ENCODE measurements at places on chromosomes 1 and 21.

DNA sequence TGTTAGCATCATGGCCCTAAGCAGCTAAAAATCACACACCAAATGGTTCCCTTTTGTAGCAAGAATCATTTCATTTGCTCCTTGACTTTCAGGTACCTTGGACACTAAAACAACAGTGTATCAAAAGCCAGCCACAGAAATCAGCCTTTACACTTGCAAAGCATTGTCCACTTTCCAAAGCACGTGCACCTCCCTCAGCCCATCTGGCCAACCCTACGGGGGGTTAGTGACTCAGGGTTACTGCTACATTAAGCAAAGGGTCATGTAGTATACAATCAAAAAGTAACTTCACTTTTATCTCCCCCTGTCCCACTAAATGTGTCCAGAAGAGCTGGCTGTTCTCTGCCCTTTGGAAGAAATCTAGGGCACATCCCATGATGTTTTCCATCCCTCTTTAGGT, 149.7 kb downstream of the HIVEP3 start:
- no peak for DNase-seq

- DNase-seq, result no peak
Observed at GRCh38 chr1:11528611-11529261, 49.8 kb downstream of the DISP3 start.

GRCh38 chr1:20076710-20077461, 6.9 kb downstream of the PLA2G5 start:
- no peak for DNase-seq

- DNase-seq, result peak; percentile 77
Observed at GRCh38 chr1:198598796-198599321, 40.0 kb upstream of the PTPRC start.

DNA sequence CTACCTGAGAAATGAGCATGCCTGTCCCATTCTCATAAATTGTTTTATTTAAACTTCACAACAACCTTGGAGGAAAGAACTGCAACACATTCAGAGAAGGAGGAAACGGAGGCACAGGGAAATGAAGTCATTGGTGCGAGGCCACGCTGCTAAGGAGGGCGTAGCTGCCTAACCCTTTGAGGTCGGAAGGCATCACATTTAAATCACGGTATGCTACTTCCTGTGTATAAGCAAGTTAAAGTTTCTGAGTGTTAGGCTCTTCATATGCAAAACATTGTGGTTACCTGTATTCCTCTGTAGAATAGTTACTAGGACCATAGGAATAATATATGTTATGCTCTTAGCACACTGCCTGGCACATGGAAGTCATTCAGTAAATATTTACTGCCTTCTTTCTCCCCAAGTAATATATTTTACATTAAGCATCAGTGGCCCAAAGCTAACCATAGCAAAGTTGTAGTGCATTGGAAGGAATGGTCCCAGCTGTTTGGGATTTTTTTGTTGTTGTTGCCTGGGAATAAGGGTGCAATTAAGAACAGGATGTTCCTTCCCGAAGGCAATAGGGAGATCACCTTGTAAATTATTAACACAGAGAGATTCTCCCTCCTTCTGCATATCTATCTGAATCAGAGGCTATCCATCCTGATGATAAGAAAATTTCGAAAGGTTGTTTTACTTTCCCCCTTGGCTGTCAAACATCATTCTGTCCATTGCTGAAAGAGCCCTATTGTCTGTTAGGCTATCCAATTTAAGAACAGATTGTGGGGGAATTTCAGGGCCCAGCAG, 192.2 kb upstream of the C8B start:
- DNase-seq, result no peak

- DNase-seq, result no peak
Observed at GRCh38 chr1:235107368-235108184, 21.1 kb downstream of the TOMM20 start.

GRCh38 chr1:74375376-74375775, 137.0 kb downstream of the LRRC53 start:
- DNase-seq, result no peak

DNA sequence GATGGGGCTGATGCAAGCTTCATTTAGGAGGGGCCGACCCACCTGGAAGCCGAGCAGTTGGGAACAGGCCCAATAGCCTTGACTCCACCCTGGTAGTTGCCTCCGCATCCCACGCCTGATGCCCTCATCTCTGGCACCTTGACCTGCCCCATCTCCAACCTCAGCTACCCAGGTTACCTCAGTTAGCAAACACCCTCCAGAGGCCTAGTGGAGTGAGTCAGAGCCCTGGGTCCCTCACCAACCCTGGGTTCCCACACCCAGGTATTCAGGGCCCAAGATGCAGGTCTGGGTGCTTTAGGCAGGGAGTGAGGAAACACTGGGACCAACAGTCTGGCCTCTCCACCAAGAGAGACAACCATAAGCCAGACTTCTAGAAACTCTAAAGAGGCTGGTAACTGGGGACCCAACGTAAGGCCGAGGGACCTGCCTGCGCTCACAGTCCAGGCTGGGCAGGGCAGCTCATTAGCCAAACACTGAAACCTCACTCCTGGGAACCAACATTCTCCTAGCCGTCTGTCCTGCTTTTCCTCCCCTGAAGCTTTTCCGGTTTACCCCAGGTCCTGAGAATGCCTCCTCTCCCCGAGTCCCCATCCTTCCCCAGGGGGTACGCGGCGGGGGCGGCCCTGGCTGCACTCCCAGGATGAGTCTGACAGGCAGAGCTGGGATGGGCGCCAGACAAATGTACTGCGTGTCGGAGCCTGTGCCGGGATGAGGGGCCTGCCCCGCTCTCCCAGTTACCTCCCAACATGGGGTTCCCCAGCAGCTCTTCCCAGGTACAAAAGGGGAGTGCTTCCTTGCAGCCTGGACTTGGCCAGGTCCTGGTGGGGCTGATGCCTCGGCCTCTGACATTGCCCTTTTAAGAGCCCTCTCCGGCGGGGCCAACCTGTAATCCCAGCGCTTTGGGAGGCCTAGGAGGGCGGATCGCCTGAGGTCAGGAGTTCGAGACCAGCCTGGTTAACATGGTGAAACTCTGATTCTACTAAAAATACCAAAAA, 8.9 kb upstream of the CELSR2 start:
- DNase-seq, result peak; percentile 43

GRCh38 chr1:225769687-225770086, 7.9 kb upstream of the SRP9 start:
- DNase-seq, result no peak

- DNase-seq, result no peak
Observed at GRCh38 chr1:242828199-242828598, 303.7 kb upstream of the PLD5 start.

DNA sequence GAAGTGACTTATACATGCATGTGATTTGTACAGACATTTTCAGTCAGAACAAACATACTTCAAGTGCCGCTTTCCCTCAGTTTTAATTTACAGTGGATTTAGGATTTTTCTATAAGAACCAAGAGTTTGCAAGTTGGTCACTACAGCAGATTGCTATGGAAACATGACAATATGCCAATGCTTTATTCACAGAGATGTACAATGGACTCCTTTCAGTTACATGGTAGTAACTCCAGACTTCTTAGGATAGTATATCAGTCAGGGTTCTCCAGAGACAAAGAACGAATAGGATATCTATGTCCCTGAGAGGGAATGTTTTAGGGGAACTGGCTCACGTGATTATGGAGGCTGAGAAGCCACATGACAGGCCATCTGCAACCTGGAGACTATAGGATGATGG, 27.4 kb downstream of the IFI44 start:
- DNase-seq, result no peak

DNA sequence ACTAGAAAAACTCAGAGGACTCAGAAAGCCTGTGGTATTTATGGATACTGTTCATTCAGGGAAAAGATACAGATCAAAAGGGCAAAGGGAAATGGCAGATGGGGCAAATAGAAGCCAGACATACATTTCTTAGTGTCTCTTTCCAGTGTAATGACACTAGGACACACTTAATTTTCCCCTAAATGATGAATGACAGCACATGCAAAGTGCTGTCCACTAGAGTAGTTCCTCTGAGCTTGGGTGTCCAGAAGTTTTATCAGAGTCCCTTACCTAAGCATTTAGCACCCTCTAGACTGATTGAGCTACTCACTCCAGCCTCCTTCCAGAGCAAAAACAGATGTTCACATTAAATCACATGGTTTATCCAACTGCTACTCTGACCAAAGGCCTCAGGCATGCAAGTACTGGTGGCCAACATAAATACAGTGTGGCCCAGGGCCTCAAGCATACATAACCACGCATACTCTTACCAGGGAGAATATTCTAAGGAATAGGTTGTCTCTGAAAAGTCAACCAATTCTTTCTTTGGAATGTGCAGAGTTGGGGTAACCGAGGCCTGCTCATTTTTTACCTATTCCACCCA, 166.9 kb downstream of the NCAM2 start:
- DNase-seq, result no peak

- DNase-seq, result no peak
Observed at GRCh38 chr1:171126504-171126903, 35.8 kb downstream of the FMO3 start.

DNA sequence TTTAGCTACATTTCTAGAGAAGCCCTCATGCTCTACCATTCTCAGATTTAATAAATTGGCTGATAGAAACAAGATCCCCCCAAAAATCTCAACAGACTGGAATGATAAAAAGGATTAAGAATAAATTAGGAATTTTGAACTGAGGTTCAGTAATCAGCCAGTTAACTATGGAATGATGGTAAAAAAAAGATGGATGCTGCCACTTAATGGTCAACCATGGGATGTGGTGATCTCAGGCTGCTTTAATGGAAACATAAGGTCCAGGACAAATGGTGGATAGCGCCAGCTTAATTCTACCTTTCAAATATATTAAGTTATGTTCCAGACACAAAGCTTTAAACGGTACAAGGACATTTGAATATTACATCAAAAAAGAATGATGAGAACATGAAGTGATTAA, 49.9 kb downstream of the CCN1 start:
- no peak for DNase-seq

DNA sequence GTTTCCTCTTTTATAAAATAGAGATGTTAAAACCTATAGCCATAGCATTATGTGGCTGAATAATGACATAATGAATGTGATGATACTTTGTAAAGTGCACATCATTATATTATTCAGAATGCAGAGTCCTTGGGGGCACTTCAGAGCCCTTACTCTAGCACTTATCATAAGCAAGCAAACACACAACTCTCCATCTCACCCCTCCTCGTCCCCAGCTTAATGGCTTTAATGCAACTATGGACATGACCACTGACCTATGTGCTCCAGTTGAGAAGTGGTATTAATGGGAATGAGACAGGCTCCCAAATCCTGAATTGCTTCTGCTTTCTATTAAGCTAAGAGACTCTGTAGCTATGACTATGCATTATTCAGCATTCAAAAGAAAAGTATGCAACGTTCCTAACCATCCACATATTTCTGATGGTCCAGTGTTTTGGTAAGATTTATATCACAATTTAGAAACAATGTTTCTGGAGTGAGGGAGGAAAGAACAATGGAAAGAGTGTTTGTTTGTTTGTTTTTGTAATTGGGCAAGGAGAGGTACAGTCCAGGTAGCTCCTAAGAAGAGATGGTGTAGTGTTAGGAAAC, 194.0 kb upstream of the PLXNA2 start:
- DNase-seq, result no peak

DNA sequence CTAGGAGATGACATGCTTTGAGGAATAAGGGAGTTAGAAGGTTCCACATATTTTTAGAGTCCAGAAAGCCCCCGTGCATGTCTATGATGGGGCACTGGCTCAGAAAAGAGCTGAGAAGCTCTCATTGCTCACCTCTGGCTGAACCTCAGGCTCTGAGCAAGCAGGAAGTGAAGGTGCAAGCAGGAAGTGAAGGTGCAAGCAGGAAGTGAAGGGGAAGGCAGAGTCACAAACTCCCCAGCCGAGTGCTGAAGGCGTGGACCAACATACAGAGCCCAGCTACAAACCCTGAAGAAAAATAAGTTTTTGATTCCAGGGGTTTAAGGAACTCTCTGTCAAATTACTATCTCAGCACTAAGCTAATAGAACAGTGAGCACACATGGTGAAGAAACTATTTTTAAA, 7.0 kb downstream of the KRTAP10-8 start:
- no peak for DNase-seq

DNA sequence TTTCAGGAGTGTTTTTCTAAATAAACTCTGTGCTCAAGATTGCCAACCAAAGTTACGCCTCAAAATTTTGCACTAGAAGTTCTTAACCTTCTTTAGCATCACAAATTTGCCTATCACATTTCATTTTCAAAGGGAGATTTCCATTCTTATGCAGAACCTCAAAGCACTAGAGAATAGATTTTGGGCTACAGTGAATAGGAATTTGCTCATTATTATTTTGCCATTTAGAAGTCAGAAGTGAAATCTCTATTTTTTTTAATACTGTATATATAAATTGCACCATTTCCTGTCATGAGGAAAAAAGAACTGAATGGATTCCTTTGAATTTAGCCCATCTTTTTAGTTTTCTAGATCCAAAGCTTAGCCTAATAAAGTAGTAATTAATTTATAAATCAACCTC, 796.4 kb downstream of the ADGRL2 start:
- no peak for DNase-seq

DNA sequence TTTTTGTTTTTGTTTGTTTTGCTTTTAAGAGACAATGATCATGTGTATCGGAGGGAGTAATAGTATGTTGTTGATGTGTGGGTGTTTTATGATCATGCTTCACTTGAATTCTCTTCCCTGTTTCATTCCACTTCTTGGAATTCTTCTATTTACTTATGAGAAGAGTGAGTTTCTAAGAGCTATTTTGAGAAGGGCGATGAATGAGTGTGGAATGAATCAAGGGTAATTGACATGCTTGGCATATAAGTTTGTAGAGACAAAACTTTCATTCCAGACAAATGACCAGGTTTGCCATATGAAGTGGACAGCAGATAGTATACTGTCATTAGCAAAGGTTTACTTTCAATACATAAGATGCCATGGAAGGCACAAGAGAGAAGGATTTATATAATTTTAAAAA, 42.3 kb upstream of the PDC start:
- no peak for DNase-seq

DNA sequence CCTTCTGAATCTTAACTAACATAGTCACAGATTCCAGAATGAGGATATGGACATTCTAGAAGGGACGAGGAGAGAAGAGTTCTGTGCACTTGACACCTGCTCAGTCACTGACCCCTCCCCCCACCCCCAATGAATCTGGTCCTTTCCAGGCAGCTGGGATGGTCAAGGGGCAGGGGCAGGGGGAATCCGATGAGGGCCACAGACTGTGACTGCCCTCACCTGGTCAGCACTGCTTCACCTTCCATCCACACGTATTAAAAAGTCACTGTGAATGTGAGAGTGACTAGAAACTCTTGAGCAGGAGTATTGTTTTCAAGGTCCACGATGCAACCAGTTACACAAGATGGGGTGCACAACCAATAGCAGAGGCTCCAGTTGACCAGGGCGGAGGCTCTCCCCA, 9.5 kb upstream of the PRAMEF12 start:
- DNase-seq, result no peak

DNA sequence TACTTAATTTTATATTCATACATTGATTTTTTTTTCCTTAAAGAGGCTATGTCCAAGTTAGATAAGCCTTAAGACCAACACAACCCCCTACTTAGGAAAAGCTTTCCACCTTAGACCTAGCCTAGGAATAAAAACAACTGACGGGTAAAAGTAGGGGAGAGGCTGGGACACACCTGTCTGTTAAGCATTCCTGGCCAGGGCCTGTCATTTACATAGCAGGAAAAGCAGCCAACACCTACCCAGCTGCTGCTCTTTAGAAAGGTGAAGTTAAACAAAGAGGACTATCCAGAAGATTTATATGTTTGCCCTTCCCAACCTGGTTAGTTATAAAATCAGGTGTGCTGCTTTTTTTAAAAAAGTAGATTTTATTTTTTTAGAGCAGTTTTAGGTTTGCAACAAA, 29.1 kb upstream of the SAMD13 start:
- no peak for DNase-seq
